Epithelial cell of proximal tubule (primary cell): ENCODE measurements at places on chromosomes 5 and 9. TPM values are rescaled to one million over a fixed set of nuclear protein-coding genes. Genes with fewer than 3 reads are reported as not detected.

DNA sequence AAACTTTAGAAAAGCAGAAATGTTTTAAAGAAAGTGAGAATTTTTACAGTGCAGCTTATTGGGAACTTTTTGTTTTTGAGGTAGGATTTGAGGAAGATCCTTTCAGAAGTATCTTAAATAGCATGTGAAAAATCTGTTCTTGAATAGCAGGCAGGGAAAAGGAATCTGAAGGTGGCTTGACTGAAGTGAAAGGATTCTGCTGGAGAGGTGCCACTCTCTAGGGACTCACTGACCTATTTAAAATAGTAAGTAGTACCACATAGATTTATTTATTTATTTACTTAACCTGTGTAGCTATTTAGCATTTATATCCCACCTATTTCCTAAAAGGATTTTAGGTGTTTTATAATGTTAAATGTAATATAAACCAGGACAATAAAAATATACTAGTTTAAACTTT, 69.1 kb downstream of the NIPBL start:
- DNase-seq = no peak

GRCh38 chr5:87022415-87022814, 245.3 kb upstream of the RASA1 start:
- DNase-seq = no peak

CRB2 gene
- total RNA-seq = 0.14 and 0.35 TPM in 2 replicates

GRCh38 chr5:166058660-166059059, 2232.8 kb upstream of the WWC1 start:
- no peak for DNase-seq

QSOX2 gene
- 17.8 and 19.2 TPM in 2 replicates for total RNA-seq

DNA sequence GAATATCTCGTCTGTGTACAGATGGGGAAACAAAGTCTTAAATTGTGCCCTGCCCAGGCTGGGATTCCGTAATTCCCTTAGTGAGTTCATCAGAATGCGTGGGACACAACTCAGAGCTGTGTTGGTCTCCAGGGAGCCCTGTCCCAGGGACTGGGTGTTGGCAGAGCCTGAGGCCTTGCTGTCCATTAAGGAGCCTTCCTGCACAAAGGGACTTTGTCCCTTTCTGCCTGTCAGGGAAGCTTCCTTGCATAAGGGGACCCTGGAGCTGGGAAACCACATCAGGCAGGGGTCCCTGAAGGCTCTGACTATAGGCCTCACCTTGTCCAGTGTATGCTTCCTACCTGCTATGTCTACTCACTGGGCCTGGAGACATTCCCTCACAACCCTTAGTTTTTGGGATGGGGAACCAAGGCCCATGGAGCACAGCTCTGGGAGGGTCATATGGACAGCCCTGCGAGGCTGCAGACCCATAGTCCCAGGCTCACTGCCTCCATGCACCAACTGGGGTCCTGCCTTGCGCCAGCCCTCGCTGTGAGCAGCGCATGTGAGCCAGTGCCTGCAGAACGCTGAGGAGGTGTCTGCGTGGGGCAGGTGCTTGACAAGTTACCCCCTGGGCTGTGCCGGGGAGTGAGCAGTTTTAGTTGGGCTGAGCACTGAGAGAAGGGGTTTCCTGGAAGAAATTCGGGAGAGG, 1.6 kb downstream of the CARD19 start:
- DNase-seq = no peak
